ENCODE measurements at places on chromosomes 3 and 15. TPM values are rescaled to one million over a fixed set of nuclear protein-coding genes. Genes with fewer than 3 reads are reported as not detected.

GRCh38 chr3:85068911-85069310, 110.1 kb downstream of the CADM2 start:
- no peaks in the 10 kb centered on the region for H3K36me3 ChIP-seq
- no peaks in the 10 kb centered on the region for H3K27me3 ChIP-seq
- no peaks in the 10 kb centered on the region for H3K4me1 ChIP-seq
- H3K27ac ChIP-seq = no peak overlapping the region
- no peak overlapping the region for H3K4me3 ChIP-seq

DNA sequence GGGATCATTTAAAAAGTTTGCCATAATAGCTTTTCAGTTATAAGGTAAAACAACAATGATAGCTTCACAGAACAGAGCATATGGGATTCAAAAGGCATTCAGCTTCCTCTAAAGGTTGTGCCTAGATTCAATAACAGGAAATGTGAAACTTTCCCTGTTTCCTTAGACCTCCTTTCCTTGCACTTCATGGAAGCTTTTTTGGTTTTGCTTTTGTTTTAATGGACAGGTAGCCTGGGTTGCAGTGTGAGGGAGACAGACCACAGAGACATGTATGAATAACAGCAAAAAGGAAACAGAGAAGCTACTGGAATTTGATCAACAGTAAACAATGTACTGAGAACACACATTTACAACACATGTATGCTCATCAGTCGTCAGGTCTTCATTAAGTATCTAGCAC, 2.3 kb upstream of the TNFAIP8L3 start:
- no peak overlapping the region for H3K4me3 ChIP-seq
- H3K36me3 ChIP-seq = no peaks in the 10 kb centered on the region
- peaks cover 88% of the 10 kb centered on the region for H3K27me3 ChIP-seq
- no peak overlapping the region for H3K27ac ChIP-seq
- no peak for DNase-seq

GRCh38 chr3:156681002-156681401, 6.6 kb downstream of the TIPARP start:
- no peaks in the 10 kb centered on the region for H3K27me3 ChIP-seq
- H3K27ac ChIP-seq = peak overlapping the region; percentile 82
- no peaks in the 10 kb centered on the region for H3K36me3 ChIP-seq

DNA sequence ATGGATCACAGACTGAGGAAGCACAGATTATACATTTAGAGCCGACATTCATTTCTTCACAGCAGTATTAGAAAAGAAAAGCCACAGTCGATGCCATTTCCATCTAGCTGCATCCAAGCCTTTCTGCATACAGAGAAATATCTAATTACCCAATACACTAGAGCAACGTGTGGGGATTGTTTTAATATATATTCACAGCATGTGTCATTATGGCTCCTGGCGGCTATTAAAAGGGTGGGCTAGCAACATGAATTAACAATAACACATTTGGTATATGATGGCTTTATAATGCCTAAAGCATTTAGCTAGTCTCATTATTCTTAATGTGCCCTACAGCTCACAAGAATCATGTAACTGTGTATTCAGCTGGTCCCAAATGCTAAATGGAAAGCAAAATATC, 1030.5 kb downstream of the FHIT start:
- H3K36me3 ChIP-seq = no peaks in the 10 kb centered on the region
- no peaks in the 10 kb centered on the region for H3K27me3 ChIP-seq
- no peak overlapping the region for H3K4me3 ChIP-seq
- no peaks in the 10 kb centered on the region for H3K4me1 ChIP-seq
- no peak for DNase-seq

GRCh38 chr3:171811295-171811912, 1.1 kb upstream of the PLD1 start:
- peak; percentile 77 for DNase-seq
- peaks cover 5% of the 10 kb centered on the region for H3K4me1 ChIP-seq
- H3K36me3 ChIP-seq = no peaks in the 10 kb centered on the region
- no peak overlapping the region for H3K4me3 ChIP-seq

- peak; percentile 55 for DNase-seq
- H3K27me3 ChIP-seq = no peaks in the 10 kb centered on the region
- peaks cover 54% of the 10 kb centered on the region for H3K4me1 ChIP-seq
- H3K4me3 ChIP-seq = peak overlapping the region; percentile 90
Measured at GRCh38 chr3:32392536-32393302, 1.1 kb downstream of the CMTM7 start.

GRCh38 chr15:37581866-37582532, 352.4 kb upstream of the TMCO5A start:
- DNase-seq = peak; percentile 49
- no peak overlapping the region for H3K27ac ChIP-seq
- no peaks in the 10 kb centered on the region for H3K4me1 ChIP-seq
- no peaks in the 10 kb centered on the region for H3K36me3 ChIP-seq
- H3K27me3 ChIP-seq = no peaks in the 10 kb centered on the region
- no peak overlapping the region for H3K4me3 ChIP-seq

GRCh38 chr3:101642441-101642840, 34.5 kb downstream of the ZBTB11 start:
- H3K4me3 ChIP-seq = no peak overlapping the region
- no peak overlapping the region for H3K27ac ChIP-seq
- no peaks in the 10 kb centered on the region for H3K27me3 ChIP-seq

GRCh38 chr3:193836511-193836910, 243.5 kb downstream of the OPA1 start:
- no peak for DNase-seq
- no peak overlapping the region for H3K27ac ChIP-seq
- no peak overlapping the region for H3K4me3 ChIP-seq
- H3K36me3 ChIP-seq = no peaks in the 10 kb centered on the region
- H3K27me3 ChIP-seq = no peaks in the 10 kb centered on the region

- peak overlapping the region; percentile 20 for H3K27ac ChIP-seq
- H3K27me3 ChIP-seq = no peaks in the 10 kb centered on the region
- no peak overlapping the region for H3K4me3 ChIP-seq
- peaks cover 7% of the 10 kb centered on the region for H3K4me1 ChIP-seq
- no peak for DNase-seq
Measured at GRCh38 chr15:49855917-49856637, 235.2 kb downstream of the DTWD1 start.

DNA sequence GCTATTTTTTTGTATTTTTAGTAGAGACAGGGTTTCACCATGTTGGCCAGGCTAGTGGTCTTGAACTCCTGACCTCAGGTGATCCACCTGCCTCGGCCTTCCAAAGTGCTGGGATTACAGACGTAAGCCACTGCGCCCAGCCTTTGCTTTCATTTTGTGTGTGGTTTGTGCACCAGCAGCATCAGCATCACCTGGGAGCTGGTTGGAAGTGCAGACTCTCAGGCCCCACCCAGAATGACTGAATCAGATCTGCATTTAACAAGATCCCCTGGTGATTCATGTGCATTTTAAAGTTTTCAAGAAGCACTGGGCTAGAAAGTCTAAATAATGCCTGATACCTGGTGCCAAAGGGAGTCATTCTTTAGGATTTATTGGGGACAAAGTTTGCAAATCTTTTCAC, 73.4 kb upstream of the BNIP2 start:
- no peaks in the 10 kb centered on the region for H3K36me3 ChIP-seq
- H3K4me3 ChIP-seq = no peak overlapping the region
- no peak overlapping the region for H3K27ac ChIP-seq
- no peaks in the 10 kb centered on the region for H3K4me1 ChIP-seq
- no peak for DNase-seq

- no peak overlapping the region for H3K4me3 ChIP-seq
- H3K27ac ChIP-seq = no peak overlapping the region
- H3K27me3 ChIP-seq = no peaks in the 10 kb centered on the region
- no peak for DNase-seq
- H3K4me1 ChIP-seq = no peaks in the 10 kb centered on the region
Measured at GRCh38 chr3:78976200-78976599, 791.6 kb downstream of the ROBO1 start.

DNA sequence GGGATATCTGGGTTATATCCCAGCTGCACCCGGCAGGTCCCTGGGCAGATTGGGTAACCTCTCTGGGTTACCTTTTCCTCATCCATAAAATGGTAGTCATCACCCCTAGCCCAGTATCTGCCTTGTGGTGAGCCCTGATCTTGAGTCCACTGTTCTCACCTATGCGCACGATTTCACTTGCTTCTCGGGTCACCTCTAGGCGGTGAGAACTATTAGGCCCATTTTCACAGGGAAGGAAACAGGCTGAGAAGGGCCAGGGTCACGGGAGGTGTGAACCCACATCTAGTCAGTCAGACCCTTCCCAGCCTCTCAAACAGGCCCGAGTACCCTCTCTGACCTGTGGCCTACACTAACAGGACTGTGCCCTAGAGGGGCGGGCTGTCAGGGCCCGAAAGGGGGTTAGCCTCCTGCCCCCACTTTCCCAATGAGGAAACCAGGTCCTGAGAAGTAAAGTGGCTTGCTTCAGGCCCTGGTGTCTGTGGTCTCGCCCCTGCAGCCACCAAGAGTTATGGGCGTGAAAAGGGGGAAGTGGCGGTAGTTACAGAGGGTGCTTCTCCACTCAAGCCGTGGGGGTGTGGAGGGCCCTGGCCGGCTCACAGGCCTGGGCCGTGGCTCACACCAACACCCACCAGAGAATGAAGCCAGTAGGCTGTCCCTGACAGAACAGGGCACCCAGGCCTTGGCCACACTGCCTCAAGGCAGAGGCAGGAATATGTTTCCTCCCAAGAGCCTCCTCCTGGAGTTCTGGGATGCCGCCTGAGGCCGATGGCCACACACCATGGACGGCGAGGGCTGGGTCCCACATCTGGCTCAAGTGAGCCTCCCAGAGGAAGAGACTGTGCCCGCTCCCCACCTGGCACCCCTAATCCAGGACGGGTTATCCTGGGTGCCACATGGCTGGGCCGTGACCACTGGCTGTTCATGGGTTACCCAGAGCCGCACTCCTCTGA, 19.5 kb downstream of the PSTPIP1 start:
- peak; percentile 86 for DNase-seq
- H3K36me3 ChIP-seq = no peaks in the 10 kb centered on the region
- H3K27me3 ChIP-seq = no peaks in the 10 kb centered on the region
- peak overlapping the region; percentile 88 for H3K27ac ChIP-seq
- H3K4me3 ChIP-seq = no peak overlapping the region

DNA sequence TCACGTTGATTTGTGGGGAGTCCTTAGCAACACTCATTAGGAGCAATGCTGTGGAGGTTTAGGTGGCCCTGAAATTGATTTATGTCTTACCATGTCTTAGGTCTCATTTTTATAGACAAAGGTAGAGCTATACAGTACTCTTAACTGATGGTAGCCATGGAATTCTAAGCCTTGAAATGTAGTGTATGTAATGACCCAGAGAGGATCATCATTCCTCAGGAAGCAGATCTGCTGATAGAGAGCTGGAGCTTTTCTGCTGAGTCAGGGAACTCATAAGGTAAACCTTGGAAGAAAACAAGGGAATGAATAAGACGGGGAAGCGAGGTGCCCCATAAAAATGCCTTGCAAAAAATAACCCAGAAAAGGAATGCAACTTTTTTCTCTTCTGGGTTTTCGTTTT, 34.0 kb upstream of the ZNF639 start:
- no peaks in the 10 kb centered on the region for H3K36me3 ChIP-seq
- H3K4me1 ChIP-seq = no peaks in the 10 kb centered on the region
- no peak for DNase-seq
- H3K27me3 ChIP-seq = no peaks in the 10 kb centered on the region

GRCh38 chr3:189805375-189806067, 174.3 kb downstream of the TP63 start:
- no peak overlapping the region for H3K4me3 ChIP-seq
- H3K36me3 ChIP-seq = no peaks in the 10 kb centered on the region
- H3K27ac ChIP-seq = no peak overlapping the region
- no peaks in the 10 kb centered on the region for H3K4me1 ChIP-seq

DNA sequence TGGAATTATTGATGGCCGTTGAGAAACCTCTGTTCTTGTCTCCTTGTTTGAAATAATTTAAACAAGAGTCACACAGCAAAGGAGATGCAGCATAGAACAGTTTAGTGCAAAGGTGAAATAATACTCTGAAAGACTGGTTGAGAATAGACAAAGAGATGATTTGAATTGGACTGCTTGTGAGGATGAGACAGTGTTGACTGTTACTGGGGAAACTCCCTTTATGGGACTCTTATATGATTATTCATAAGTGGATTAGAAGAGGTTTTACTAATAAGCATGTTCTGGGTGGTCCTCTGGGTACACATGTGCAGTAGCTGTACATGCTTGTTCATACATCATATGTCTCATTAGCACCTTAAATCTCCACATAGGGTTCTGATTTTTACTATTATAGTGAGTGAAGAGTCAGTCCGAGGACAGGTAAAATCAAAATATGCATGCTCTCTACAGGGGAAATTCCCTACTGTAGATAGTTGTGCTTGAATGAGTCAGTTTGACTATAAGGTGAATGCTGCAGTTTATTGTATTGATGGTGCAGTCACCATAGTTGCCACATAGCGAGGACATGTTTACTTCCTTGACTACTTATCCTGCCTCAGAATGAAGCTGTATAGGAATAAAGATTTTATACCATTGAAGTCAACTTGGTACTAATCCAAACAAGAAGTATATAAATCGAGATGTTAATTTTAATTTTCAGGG, 498.7 kb downstream of the CNTN6 start:
- no peak overlapping the region for H3K4me3 ChIP-seq
- H3K27me3 ChIP-seq = no peaks in the 10 kb centered on the region
- H3K27ac ChIP-seq = no peak overlapping the region
- no peaks in the 10 kb centered on the region for H3K4me1 ChIP-seq

GRCh38 chr15:83928392-83928734, 274.4 kb downstream of the ADAMTSL3 start:
- H3K36me3 ChIP-seq = no peaks in the 10 kb centered on the region
- H3K27ac ChIP-seq = no peak overlapping the region
- DNase-seq = no peak
- H3K4me1 ChIP-seq = no peaks in the 10 kb centered on the region
- H3K27me3 ChIP-seq = no peaks in the 10 kb centered on the region
- no peak overlapping the region for H3K4me3 ChIP-seq

GRCh38 chr15:82186719-82187406, 75.7 kb downstream of the EFL1 start:
- H3K4me1 ChIP-seq = no peaks in the 10 kb centered on the region
- no peaks in the 10 kb centered on the region for H3K36me3 ChIP-seq
- no peaks in the 10 kb centered on the region for H3K27me3 ChIP-seq
- H3K27ac ChIP-seq = no peak overlapping the region
- no peak for DNase-seq
- no peak overlapping the region for H3K4me3 ChIP-seq

The SKOR1 gene
- total RNA-seq = 0.34 TPM

The SPESP1 gene
- total RNA-seq = 1.8 TPM

The FYTTD1 gene
- 50.2 TPM for total RNA-seq

The WNT7A gene
- total RNA-seq = 3.2 TPM

The NTRK3 gene
- total RNA-seq = 4.1 TPM

The FRMD5 gene
- total RNA-seq = 2.4 TPM

The DNAJC13 gene
- 54.6 TPM for total RNA-seq

The SPATA12 gene
- total RNA-seq = 0.17 TPM

Measured in left lung (tissue), 14 donors.